Germinal center (tissue), 1 donor: ENCODE measurements at places on chromosomes 2 and 18.

- DNase-seq, result peak; percentile 14
Observed at GRCh38 chr18:78875016-78875777, 104.4 kb upstream of the SALL3 start.

DNA sequence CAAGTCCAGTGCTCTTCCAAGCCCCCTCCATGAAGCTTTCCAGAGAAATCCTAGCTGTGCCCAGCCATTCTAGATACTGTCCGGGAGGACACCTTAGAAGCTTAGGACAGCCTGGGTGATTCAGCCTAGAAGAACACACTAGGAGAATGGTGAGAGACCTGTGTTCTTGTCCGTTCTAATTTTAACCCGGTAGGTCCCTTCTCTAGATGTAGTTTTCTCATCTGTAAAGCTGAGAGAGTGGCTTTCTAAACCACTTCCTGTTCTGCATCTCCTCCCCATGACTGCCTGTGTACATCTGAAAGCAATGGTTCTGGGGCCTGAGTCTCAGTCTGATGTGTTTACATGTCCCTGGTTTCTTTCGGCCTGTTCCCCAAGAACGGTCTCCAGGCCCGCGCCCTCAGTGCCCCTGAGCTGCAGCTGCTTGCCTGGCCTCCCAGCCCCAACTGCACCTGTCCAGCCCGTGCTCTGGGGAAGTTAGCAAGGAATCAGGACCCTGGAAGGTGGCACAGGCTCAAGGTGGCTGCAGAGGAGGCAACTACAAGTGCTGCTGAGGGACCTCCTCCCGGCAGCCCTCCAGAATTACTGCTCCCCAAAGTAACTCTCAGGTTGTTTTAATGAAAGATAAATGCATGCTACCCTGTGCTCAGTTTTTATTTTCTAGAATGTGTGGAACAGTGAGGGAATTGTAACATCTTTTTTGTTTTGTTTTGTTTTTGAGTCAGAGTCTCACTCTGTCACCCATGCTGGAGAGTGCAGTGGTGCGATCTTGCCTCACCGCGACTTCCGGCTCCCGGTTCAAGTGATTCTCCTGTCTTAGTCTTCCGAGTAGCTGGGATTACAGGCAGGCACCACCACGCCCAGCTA is 105.9 kb downstream of the LBH start:
- DNase-seq, result peak; percentile 83

- no peak for DNase-seq
Observed at GRCh38 chr18:57839942-57840381, 36.8 kb upstream of the ATP8B1 start.

DNA sequence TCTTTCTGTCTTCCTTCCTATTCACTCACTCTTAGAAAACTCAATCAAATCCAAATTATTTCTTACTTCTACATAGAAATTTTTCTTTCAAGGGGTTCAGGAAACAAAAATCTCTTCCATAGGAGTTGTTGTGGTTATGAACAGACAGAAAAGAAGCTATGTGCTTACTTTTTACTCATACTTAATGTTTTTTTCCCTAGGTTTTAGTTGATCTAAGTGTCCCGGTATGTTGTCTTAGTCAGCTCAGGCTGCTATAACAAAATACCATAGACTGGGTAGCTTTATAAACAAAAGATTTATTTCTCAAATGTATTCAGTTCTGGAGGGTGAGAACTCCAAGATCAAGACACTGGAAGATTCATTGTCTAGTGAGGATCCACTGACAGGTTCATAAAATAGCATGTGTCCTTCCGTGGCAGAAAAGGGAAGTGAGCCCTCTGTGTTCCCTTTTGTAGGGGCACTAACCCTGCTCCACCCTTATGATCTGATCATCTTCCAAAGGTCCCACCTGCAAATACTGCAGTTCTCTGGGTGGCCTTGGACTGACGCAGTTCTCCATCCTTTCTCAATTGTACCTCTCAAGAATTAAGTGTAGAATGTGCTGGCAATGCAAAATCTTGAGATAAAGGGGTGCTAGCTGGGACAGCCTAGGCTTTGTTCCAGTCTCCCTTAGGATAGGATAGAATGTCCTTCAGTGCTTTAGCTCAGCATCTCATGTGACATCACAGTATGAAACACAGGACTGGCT is 14.4 kb upstream of the VRK2 start:
- DNase-seq, result peak; percentile 25

DNA sequence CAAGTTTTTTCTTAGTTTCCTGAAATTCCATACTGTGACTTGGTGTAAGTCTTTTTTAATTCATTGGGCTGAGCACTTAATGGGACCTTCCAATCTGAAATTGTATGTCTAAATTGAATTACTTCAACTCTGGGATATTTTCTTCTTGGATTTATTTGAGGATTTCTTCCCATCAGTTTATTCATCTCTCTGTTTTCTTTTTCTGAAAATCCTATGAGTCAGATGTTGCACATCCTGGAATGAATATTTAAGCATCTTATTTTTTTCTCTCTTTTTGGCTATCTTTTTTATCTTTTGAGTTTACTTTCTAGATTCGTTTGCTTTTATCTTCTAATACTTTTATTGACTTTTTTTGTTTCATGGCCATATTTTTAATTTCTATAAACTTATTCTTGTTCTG is 55.4 kb upstream of the ACYP2 start:
- DNase-seq, result no peak
